ENCODE measurements at places on chromosomes 3 and 15. TPM values are rescaled to one million over a fixed set of nuclear protein-coding genes. Genes with fewer than 3 reads are reported as not detected.

DNA sequence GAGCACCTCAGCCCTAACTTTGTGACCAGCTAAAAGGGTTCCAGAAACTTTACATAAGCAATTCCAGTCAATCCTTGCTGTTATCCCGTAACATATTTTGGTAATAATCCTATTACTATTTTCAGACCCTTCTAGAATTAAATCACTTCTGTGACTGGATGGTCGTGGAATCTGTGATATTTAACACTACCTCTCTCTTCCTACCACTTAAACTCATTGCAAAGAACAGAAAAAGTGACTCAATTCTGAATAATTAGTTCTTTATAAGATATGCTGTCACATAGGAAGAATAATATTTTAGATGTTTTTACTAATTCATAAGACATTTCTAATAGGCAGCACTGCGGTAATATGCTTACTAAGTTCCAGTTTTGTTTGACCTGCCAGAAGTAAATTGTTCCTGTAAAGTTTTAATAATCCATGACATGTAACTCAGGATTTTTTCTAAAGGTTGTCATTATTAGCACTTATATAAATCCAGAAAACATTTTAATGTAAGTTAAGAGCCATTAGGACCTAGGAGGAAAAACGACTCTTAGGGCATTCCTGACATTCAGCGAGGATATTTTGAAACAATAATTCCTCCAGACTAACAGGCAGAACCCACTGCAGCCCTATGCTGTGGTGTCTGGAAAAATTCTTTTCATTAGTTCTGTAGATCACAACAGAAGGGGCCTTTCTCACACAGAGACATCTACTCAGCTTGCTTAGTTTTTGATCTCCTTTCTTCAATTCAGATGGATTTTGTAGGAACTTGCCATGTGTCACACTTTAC is 113.3 kb upstream of the MBNL1 start:
- H3K4me3 ChIP-seq: no peak overlapping the region
- no peaks in the 10 kb centered on the region for H3K36me3 ChIP-seq
- peaks cover 2% of the 10 kb centered on the region for H3K27me3 ChIP-seq
- no peak for DNase-seq
- H3K27ac ChIP-seq: no peak overlapping the region
- H3K4me1 ChIP-seq: no peaks in the 10 kb centered on the region

DNA sequence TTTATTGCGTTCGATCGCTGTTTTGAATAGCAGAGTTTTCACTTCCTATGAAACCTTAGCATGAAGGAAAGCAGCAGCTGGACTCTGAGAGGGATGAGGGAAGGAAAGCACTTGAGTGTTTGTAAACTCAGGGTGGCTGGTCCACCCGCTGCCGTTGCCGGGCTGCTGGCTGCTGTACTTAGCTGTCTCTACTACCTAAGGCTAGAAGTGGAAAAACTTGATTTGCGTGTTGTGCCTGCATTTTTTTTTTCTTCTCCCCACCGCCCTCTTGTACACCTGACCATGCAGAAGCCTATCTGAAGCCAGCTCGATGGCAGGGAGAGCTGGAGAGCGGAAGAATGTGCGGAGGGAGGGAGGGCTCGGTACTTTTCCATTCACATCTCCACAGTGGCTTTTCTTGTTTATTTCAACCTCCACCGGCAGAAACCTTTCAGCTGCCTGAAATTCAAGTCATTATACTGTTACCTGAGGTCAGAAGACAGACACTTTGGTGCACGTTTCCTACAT is 4.8 kb upstream of the BCL6 start:
- peaks cover 11% of the 10 kb centered on the region for H3K36me3 ChIP-seq
- peak overlapping the region; percentile 60 for H3K27ac ChIP-seq
- DNase-seq: no peak

- peaks cover 34% of the 10 kb centered on the region for H3K27me3 ChIP-seq
- no peak for DNase-seq
- peaks cover 15% of the 10 kb centered on the region for H3K4me1 ChIP-seq
- H3K36me3 ChIP-seq: no peaks in the 10 kb centered on the region
Observed at GRCh38 chr15:51619331-51620035, 3.1 kb downstream of the DMXL2 start.

- peaks cover 8% of the 10 kb centered on the region for H3K4me1 ChIP-seq
- H3K27me3 ChIP-seq: no peaks in the 10 kb centered on the region
- no peak overlapping the region for H3K4me3 ChIP-seq
- H3K36me3 ChIP-seq: peaks cover 30% of the 10 kb centered on the region
- H3K27ac ChIP-seq: no peak overlapping the region
Observed at GRCh38 chr3:45644063-45644790, 45.0 kb upstream of the SACM1L start.

DNA sequence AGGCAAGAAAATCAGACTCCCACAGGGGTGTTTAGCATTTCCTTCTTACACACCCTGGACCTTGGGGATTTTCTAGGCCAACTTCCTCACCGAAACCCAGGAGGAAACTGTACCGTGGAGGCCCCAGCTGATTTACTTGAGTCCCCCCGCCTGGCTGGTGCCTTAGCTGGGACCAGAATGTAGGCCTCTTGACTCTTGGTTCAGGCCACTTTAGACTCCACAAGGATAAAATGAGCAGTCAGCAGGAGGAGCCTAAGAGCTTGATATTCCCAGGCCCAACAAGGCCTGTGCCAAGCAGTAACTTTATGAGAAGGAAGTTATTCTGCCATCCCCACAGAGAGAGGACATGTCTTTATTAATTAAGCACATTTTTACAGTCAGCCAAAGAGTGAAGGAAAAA is 4.6 kb upstream of the APBA2 start:
- H3K36me3 ChIP-seq: no peaks in the 10 kb centered on the region
- H3K27ac ChIP-seq: no peak overlapping the region
- DNase-seq: no peak
- H3K4me3 ChIP-seq: no peak overlapping the region
- H3K27me3 ChIP-seq: no peaks in the 10 kb centered on the region

DNA sequence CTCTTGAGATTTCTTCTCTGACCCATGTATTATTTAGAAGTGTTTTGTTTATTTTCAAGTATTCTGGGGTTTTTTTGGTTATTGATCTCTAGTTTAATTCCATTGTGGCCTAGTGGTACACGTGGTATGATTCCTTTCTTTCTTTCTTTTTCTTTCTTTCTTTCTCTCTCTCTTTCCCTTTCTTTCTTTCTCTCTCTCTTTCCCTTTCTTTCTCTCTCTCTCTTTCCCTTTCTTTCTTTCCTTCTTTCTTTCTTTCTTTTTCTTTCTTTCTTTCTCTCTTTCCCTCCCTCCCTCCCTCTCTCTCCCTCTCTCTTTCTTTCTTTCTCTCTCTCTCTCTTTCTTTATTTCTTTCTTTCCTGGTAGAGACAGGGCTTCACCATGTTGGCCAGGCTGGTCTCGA is 85.7 kb upstream of the UBE2E1 start:
- H3K36me3 ChIP-seq: no peaks in the 10 kb centered on the region
- no peak overlapping the region for H3K27ac ChIP-seq
- no peaks in the 10 kb centered on the region for H3K4me1 ChIP-seq
- H3K4me3 ChIP-seq: no peak overlapping the region
- H3K27me3 ChIP-seq: peaks cover 6% of the 10 kb centered on the region
- DNase-seq: no peak

The BUB1B gene
- total RNA-seq: 91.9 TPM

GRCh38 chr3:45536316-45536715 is 58.2 kb upstream of the LIMD1 start:
- H3K27ac ChIP-seq: no peak overlapping the region
- DNase-seq: no peak
- no peaks in the 10 kb centered on the region for H3K4me1 ChIP-seq
- H3K36me3 ChIP-seq: peaks cover 9% of the 10 kb centered on the region
- no peaks in the 10 kb centered on the region for H3K27me3 ChIP-seq

- H3K27ac ChIP-seq: no peak overlapping the region
- H3K4me3 ChIP-seq: no peak overlapping the region
- H3K4me1 ChIP-seq: peaks cover 1% of the 10 kb centered on the region
- DNase-seq: no peak
- H3K36me3 ChIP-seq: no peaks in the 10 kb centered on the region
- H3K27me3 ChIP-seq: peaks cover 1% of the 10 kb centered on the region
Observed at GRCh38 chr15:100042558-100042957, 299.2 kb downstream of the ADAMTS17 start.

GRCh38 chr3:154931484-154931883 is 148.6 kb upstream of the MME start:
- no peaks in the 10 kb centered on the region for H3K36me3 ChIP-seq
- no peak for DNase-seq
- H3K4me3 ChIP-seq: no peak overlapping the region
- H3K27ac ChIP-seq: no peak overlapping the region

- H3K36me3 ChIP-seq: peaks cover 66% of the 10 kb centered on the region
- no peak overlapping the region for H3K4me3 ChIP-seq
- H3K27me3 ChIP-seq: no peaks in the 10 kb centered on the region
Observed at GRCh38 chr15:90437516-90437915, 49.5 kb downstream of the IQGAP1 start.

Data from activated CD8-positive, alpha-beta T cell treated with anti-CD3 and anti-CD28 coated beads, Interleukin-2, amount 10 ng/mL, durations not matched to agents 7 days and 5 days (primary cell).